ENCODE measurements at places on chromosomes 12 and 14. TPM values are rescaled to one million over a fixed set of nuclear protein-coding genes. Genes with fewer than 3 reads are reported as not detected.

Gene SERPINA9
- total RNA-seq: not detected

Gene LRP1-AS
- not detected for total RNA-seq

Gene DENR
- total RNA-seq: 91.9 TPM

GRCh38 chr14:44396226-44396625 is 110.9 kb downstream of the FSCB start:
- DNase-seq: no peak

DNA sequence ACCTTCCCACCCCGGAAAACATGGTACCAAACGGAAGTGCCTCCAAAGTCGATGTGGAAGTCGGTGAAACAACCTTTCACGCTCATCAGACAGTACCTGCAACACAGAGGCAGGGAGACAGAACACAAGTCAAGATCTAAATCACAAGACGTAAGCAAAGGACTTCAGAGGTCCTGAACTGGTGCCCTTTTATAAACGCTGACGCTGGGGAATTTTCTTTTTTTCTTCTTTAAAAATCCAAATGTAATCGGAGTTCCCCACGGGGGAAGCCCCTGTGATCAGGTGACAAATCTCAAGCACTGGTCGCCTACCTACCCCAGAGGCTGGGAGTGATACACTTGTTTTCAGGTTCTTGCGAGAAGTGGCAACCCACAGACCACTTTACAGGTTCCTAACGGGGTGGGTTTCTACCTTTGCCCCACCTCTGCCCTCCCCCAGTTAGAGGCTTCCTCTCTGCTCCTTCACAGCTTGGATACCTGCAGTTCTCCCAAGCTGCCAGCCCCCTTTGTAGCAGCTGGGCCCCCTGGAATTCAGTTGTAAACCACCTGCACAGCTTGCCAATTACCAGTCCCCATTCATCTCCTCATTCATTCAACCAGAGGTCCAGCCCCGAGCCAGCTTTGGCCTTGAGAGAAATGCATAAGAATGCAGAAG is 46.2 kb downstream of the KDM2B start:
- no peak for DNase-seq

DNA sequence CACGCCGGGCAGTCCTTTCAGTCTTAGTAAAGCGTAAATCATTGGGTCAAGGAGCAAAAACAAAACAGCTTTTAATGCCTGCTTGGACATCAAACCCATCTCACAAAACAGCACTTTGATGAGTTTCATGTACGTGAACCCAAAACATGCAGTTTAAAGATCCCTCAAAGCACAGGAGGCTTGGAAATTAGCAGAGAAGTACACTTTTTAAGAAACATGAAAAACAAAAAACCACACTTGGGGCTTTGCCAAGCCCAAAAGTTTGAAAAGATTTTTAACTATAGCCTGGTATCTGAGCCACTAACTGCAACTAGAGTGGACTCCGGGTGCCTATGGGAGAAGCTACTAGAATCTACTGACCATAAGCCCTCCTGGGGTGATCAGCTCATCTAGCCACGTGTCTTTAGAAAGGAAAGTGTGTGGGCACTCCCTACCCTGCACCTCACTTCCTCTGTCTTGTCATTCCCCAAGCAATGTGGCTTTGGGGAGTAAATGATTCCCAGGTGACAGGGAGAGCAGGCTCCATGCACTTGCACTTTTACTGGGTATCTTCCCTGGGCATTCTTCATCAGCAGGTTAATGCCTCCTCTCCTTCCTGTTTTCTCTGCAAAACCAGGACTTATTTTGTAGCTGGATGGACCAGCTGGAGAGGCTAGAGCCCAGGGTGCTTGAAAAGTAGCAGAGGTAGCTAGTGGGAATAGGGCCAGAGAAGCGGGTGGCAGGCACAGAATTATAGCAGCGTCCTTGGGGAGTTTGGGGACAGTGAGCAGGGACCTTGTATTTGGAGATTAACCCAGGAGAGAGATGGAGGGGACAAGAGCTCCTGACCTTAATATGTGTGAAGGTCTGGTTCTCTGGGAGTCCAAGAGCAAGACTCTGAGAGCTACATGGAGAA is 339.3 kb downstream of the BCL11B start:
- no peak for DNase-seq

DNA sequence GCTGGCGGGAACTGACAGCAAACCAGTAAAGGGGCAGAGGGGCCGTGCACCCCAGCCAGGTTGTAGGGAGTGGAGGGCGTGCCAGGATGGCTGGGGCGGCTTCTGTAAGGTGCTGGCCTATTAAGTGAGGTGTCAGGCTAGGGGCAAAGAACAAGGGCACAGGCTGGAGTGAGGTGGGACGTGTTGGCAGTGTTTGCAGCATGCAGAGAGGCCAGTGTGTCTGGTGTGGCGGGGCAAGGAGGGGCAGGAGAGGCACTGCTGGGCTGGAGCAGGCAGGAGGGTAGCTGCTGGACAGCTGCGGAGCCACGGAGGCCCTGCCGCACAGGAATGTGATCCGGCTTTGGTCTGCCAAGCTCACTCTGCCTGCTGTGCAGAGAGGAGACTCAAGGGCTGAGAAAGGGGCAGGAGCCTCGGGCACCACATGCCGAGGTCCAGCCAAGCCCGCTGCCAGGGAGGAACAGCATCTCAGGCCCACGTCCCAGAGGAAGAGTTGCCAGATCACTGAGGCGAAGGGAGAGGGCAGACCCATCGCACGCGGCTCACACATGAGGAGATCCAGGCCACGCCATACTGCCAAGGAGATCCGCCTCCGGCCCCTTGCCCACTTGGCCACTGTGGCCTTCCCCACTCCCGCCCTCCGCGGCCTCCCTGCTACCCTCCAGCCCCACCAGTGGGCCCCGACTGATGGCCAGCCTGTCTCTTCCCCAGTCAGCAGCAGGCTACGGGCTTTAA is 46.8 kb downstream of the AMN start:
- DNase-seq: no peak

DNA sequence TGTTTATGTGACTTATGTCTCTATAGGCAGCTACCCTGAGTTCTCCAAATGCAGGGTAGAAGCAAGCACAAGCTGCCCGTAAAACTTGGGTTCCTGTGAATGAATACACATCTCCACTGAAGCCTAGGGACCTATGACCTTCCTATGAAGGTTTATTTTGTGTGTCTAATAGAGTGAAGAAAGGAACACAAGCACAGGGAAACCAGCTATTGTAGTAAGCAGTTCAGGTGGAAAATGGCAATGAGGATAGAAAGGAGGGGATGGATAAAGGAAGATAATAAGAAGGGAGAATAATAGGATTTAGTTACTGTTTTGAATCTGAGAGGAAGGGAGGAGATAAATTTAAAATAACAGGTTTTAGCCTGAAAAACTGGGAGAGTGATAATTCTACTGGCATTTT is 2.4 kb downstream of the PFKM start:
- no peak for DNase-seq

- DNase-seq: no peak
Observed at GRCh38 chr12:121970581-121971300, 50.9 kb upstream of the BCL7A start.

DNA sequence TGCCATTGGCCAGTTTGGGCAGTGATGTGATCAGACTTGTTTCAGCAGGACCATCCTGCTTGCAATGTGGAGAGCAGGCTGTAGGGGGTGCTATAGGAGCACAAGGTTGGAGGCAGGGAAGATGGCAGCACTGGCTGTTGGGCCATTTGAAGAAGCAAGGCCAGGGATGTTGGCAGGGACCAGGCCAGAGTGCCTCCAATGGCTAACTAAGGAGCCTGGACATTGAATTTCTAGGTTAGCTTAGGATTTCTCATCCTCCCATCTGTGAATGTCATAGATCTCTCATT is 23.5 kb downstream of the FGF23 start:
- peak; percentile 32 for DNase-seq

DNA sequence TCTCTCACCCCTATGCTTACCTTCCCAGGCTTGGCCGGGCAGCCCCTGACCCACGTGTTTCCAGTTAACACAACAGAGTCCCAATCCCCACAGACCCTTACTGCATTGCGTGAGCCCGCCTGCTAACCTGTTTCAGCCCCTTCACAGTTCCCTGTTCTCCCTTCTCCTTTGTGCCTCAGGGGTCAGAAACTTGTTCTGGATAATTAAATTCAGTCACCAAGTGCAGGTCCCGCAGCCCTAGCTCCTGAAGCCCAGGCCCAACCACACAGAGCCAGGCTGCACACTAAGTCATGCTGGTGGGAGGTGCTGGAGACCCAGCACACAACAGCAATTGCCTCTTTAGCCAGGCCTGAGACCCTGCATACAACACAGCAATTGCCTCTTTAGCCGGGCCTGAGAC is 9.6 kb downstream of the ISM2 start:
- no peak for DNase-seq

Measured in PC-3 (cell line).